ENCODE measurements at places on chromosomes 11 and 22.

DNA sequence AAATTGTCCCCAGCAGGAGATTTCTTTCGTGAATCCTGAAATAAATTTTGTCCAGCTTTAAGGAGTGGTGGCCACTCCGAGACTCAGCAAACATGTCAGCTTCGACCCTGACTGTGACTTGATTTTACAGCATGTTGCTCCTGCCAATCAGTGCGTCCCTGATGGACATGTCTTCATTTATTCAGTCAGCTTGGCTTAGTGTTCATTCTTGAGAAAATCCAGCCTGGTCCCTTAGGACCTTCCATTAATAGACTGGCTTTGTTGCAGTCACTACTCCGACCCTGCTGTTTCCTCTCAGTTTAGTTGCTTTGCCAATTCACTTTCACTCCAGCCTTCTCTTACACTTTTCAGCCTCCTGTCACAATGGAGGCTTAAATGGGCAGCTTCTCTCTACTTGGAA is 30.5 kb downstream of the TMPRSS5 start:
- no peak for DNase-seq

DNA sequence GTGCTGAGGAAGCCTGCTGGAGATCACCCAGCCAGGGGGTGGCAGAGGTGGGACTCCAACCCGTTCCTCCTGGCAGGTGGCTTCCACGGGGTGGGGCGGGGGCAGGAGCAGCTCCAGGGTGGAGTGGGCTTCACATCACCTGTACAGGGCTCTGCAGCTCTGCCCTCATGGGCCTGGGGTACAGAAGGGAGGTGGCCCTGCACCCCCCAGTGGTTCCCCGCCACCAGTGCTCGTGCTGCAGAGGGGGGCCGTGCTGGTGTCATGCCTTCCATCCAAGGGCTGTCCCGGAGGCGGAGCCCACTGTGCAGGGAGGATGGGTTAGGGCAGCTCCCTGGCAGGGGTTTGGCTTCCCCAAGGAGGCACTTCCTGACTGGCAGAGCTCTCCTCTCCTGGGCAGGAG is 76.4 kb upstream of the SHISAL1 start:
- DNase-seq, result no peak

DNA sequence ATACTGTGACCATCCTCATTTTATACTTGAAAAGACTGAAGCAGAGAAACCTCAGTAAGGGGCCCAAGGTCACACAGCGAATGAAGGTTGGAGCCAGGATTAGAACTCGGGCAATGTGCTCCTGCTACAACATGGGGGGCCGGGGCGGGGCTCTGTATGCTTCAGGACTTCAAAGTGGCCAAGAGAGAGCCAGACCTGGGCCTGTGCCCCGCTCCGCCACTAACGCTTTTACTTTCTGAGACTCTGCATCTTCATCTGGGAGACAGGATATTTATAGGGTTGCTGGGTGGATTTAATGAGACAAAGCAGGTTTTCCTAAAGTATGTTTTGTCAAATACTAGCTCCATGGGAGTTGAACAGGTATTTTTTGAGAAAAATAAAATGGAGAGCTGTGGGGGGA is 33.9 kb upstream of the LYVE1 start:
- DNase-seq, result no peak

DNA sequence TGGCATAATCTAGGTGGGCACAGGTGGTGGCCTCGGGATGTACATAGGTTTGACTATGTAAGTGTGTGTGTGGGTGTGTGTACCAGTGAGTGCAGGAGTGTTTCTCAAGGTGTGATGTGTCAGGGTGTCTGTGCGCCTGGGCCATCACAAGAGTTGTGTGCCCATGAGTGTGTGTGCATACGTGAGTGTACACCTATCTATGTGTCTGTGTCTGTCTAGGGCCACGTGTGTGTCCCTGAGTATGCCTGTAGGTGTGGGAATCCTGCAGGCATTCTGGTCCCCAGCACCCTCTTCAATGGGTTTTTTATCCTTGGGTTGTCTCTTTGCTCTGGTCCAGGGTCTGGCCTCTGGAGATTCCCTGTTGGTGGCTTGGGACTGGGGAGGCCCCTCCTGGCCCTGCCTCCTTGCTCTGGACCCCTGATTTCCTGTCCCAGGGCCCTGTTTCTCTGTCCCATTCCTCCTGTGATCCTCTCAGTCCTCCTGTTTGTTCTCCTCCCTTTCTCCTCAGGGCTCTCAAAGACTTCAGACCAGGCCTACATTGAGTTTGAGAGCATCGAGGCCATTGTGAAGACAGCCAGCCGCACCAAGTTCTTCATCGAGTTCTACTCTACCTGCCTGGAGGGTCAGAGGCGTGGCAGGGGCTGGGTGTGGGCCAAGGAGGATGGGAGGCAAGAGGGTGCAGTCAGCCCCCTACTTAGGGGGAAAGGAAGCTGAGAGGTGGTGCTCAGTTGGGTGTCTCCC is 9.4 kb downstream of the INPPL1 start:
- DNase-seq, result no peak

GRCh38 chr11:60869451-60869825 is 2.1 kb downstream of the ZP1 start:
- no peak for DNase-seq

DNA sequence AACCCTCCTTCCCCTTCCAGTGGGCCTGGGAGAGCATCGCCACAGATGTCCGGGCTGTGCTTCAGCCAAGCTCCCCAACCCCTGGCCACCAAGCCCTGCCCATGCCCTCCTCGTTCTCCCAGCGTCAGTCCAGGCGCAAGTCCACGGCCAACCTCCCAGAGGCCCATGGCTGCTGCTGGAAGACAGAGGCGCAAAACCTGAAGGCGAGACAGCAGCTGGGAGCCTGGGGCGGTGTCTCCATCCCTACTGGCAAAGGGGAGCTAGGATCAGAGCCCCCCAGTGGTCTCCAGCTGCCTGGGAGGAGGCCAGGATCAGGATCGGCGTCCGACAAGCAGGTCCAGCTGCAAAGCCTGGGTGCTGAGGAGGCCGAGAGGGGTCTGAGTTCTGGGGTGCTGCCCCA is 1.9 kb downstream of the TSGA10IP start:
- no peak for DNase-seq

DNA sequence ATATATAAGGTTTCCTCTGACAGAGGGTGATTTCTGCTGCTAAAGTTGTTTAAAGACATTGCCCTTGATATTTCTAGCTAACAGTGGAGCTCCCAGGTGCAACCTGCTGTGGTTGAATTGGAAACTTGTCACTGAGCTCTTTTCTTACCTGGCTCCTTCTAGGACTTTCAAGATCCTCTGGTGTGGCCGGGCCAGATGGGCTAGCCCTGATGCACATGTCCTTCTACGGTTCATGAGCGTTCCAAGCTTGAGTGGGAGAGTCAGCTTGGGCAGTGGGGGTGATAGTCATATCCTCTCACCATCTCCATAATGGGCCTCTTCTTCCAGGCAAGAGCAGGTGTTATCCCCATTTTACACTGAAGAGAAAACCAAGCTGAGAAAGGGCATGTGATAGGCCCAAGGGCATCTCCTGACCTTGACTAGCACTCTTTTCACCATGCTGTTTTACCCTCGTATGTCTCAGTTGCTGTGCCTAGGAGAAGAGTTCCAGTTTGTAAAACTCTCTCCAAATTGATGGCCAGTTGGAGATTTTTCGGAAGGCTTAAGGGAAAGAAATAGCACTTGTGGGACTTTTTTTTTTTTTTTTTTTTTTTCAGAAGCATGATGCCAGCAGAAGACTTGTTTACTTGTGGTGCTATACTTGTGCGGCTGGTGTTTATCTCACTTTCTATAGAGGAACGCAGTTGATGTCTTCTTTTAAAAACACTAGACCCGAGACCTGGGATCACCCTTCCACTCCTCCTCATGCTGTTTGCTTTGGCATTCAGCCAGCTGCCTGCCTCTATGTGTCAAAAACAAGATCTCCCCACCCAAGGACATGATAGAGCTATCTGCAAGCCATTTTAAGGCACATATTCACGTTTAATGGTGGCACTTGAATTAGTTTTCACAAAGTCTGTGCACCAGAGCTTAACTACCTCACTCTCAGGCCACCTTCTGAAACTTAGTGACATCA is 32.6 kb downstream of the TEAD1 start:
- DNase-seq, result no peak

DNA sequence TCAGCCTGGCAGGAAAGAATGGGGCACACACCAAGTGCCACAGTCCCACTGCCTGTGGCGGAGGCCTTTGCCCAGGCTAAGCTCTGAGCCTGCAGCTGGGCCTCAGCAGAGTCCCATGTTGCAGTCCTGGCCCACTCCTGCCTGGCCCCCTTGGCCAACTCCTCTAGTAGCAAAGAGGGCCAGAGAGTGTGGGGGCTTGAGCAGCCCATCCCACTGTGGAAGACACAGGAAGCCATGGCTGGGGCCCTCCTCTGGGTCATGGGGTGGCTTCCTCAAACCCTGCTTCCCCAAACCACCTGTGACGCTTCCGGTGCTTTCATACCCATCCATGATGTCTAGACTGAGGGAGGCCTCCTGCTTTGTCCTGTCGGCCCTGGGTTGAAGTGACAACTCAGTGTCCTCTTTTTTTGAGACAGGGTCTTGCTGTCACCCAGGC is 5.8 kb downstream of the RPS19BP1 start:
- DNase-seq, result no peak

Data from esophagus squamous epithelium (tissue), 5 donors.